Fibroblast of lung (primary cell): ENCODE measurements at places on chromosomes 3 and 15. TPM values are rescaled to one million over a fixed set of nuclear protein-coding genes. Genes with fewer than 3 reads are reported as not detected.

GRCh38 chr3:16375891-16376290 is 110.9 kb downstream of the OXNAD1 start:
- peaks cover 11% of the 10 kb centered on the region for H3K4me1 ChIP-seq
- peaks cover 4% of the 10 kb centered on the region for H3K36me3 ChIP-seq
- no peak overlapping the region for H3K27ac ChIP-seq
- no peaks in the 10 kb centered on the region for H3K27me3 ChIP-seq

DNA sequence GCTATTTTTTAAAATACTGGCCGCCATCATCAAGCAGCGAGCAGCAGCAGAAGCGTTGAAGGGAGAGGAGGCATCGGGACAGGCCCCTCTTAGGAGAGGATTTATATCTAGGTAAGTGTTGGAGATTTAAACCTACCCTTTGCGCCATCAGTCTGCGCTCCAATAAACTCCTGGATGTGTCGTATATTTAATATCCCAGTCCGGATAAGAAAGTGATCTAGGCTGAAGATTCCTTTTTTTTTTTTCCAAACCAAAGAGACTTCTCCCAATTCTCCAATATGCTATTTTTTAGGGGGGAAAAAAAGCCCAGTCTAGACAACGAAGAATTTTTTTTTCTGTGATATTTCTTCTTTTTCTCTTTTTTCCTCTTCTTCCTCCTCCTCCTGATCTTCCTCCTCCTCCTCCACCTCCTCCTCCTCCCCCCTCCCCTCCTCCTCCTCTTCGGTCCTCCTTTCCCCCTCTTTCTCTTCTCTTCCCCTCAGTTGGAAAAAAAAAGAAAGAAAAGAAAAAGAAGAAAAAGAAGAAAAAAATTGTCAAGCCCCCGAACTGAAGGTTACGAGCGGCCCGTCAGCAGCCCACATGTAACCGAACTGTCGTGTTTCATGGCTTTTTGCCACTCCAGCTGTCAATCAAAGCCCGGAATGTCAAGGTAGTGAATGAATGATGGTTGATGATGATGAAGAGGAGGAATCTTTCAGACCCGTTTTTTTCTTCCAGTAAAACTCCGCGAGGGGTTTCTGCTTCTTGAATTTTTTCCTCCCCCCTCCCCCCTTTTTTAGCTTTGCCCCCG is 835 bp downstream of the MEIS2 start:
- H3K27ac ChIP-seq: peak overlapping the region; percentile 91
- H3K4me3 ChIP-seq: peak overlapping the region; percentile 84
- H3K36me3 ChIP-seq: peaks cover 6% of the 10 kb centered on the region
- no peaks in the 10 kb centered on the region for H3K27me3 ChIP-seq
- DNase-seq: peak; percentile 63

GRCh38 chr15:59160880-59161593 is 45.6 kb upstream of the LDHAL6B start:
- no peaks in the 10 kb centered on the region for H3K27me3 ChIP-seq
- H3K4me3 ChIP-seq: no peak overlapping the region
- no peak overlapping the region for H3K27ac ChIP-seq
- no peaks in the 10 kb centered on the region for H3K4me1 ChIP-seq

DGKG gene
- 0.51 and 4.8 TPM in 2 replicates for total RNA-seq

DNA sequence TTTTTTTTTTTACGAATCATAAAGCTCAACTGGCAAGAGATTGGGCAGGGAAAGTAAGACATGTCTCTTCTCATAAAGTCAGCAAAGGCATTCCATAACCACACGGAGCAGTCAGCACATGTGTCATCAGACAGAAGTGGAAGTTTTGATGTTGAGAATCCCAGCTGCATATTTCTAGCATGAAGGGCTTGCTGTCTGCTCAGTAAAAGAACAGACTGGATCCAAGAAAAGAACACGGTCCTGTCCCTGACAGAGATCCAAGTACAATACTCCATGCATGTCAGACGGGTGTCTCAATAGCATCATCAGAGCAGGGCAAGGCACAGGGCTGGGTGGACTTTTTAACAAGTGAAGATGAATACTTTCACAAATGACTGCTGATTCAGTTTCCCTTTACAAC is 38.2 kb downstream of the ABI3BP start:
- H3K4me3 ChIP-seq: peak overlapping the region; percentile 16
- no peaks in the 10 kb centered on the region for H3K27me3 ChIP-seq
- H3K4me1 ChIP-seq: peaks cover 3% of the 10 kb centered on the region
- peak overlapping the region; percentile 48 for H3K27ac ChIP-seq
- H3K36me3 ChIP-seq: no peaks in the 10 kb centered on the region
- peak; percentile 82 for DNase-seq

GRCh38 chr3:16589867-16590624 is 15.2 kb downstream of the DAZL start:
- DNase-seq: no peak
- H3K36me3 ChIP-seq: no peaks in the 10 kb centered on the region
- no peaks in the 10 kb centered on the region for H3K4me1 ChIP-seq
- H3K4me3 ChIP-seq: no peak overlapping the region
- no peaks in the 10 kb centered on the region for H3K27me3 ChIP-seq
- no peak overlapping the region for H3K27ac ChIP-seq

CPN2 gene
- total RNA-seq: not detected in 2 replicates

DNA sequence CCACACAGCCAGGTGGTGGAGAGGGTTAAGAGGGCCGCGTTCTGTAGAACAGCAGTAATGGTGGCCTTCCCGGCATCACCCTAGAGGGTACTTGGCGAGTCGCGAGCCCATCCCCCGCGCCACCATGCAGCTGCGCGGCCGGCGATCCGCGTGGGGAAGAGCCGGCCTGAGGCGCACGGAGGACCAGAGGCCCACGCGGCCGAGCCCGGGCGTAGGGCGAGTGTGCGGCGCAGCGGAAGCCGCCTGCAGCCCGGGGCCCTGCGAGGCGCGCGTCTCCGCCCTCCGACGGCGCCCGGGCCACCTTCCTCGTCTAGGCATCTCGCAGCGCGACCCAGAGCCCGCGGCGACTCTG is 423 bp downstream of the TKT start:
- no peaks in the 10 kb centered on the region for H3K27me3 ChIP-seq
- H3K27ac ChIP-seq: peak overlapping the region; percentile 69
- H3K4me1 ChIP-seq: peaks cover 15% of the 10 kb centered on the region
- no peak for DNase-seq
- peak overlapping the region; percentile 95 for H3K4me3 ChIP-seq

- no peak overlapping the region for H3K27ac ChIP-seq
- peak; percentile 4 for DNase-seq
- H3K36me3 ChIP-seq: no peaks in the 10 kb centered on the region
- no peaks in the 10 kb centered on the region for H3K27me3 ChIP-seq
- no peaks in the 10 kb centered on the region for H3K4me1 ChIP-seq
Observed at GRCh38 chr3:53696401-53697172, 149.6 kb downstream of the CHDH start.

DNA sequence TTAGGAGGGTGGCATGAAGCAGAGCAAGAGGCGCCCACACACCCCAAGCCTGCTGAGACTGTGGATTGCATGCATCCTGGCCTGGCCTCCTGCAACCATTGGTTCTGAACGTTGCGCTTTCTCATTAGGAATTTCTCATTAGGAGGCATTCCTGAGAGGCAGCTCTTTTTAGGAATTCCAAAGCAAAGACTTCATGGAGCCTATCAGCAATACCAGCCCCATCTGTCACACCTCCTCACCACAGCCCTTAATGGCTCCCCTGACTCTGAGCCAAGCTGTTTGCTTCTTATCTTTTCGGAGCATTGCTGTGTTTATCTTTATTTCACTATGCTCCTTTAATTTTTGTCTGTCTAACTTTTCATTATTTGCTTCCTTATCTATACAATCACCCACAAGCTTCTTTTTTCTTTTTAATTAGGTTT is 226.9 kb downstream of the CACNA2D3 start:
- no peaks in the 10 kb centered on the region for H3K4me1 ChIP-seq
- no peak overlapping the region for H3K4me3 ChIP-seq
- H3K27me3 ChIP-seq: no peaks in the 10 kb centered on the region
- no peak for DNase-seq
- no peaks in the 10 kb centered on the region for H3K36me3 ChIP-seq

GRCh38 chr3:62771331-62772072 is 103.7 kb downstream of the CADPS start:
- DNase-seq: no peak
- no peak overlapping the region for H3K27ac ChIP-seq
- no peaks in the 10 kb centered on the region for H3K27me3 ChIP-seq
- H3K4me1 ChIP-seq: no peaks in the 10 kb centered on the region
- H3K36me3 ChIP-seq: no peaks in the 10 kb centered on the region

- H3K4me3 ChIP-seq: no peak overlapping the region
- peaks cover 47% of the 10 kb centered on the region for H3K36me3 ChIP-seq
- H3K4me1 ChIP-seq: peaks cover 3% of the 10 kb centered on the region
- H3K27me3 ChIP-seq: no peaks in the 10 kb centered on the region
- DNase-seq: no peak
Observed at GRCh38 chr3:52403955-52404354, 40.9 kb downstream of the SEMA3G start.

- no peak overlapping the region for H3K27ac ChIP-seq
- no peak overlapping the region for H3K4me3 ChIP-seq
- no peak for DNase-seq
- no peaks in the 10 kb centered on the region for H3K27me3 ChIP-seq
Observed at GRCh38 chr3:17300441-17300840, 415.7 kb downstream of the PLCL2 start.

DNA sequence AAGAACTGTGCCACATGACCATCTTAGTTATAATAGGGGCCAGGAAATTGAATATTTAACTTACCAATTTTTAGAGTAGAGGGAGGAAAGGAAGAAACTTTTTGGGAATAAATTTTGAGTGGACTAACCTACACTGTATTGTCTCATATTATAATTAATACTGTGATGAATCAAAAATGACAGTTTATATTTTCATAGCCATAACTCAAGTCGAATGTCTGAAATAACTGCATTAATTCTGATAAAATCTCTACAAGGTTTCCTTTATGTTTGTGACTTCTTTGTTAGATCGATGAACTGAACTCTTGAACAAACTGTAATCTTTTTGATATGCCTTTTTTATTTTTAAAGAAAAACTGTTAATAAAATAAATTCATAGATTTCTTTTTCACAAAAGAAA is 132.8 kb upstream of the DPH6 start:
- no peaks in the 10 kb centered on the region for H3K27me3 ChIP-seq
- no peak for DNase-seq
- no peaks in the 10 kb centered on the region for H3K36me3 ChIP-seq
- H3K4me3 ChIP-seq: no peak overlapping the region

RNF168 gene
- 13.7 and 19.3 TPM in 2 replicates for total RNA-seq

DPPA2 gene
- total RNA-seq: not detected in 2 replicates

DNA sequence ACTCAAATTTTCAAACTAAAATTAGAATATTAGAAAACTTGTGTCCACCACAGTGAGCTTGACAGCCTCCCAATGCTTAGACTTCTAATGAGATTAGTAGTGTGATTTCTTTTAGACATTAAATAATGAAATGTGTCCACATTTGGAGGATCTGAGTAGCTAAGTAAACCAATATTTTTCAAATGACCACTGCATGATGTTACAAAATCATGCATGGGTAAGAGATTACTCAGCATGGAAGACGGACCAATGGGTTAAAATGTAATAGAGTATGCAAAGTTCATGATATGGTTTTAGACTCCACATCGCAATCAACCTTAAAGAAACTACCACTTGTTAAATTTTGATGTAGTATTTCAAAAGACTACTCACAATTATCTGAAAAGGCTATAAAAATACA is 130.6 kb downstream of the IMPG2 start:
- peaks cover 2% of the 10 kb centered on the region for H3K4me1 ChIP-seq
- DNase-seq: peak; percentile 34
- H3K36me3 ChIP-seq: no peaks in the 10 kb centered on the region
- no peaks in the 10 kb centered on the region for H3K27me3 ChIP-seq
- no peak overlapping the region for H3K27ac ChIP-seq
- H3K4me3 ChIP-seq: no peak overlapping the region

SLC9C1 gene
- total RNA-seq: under 0.01 TPM in 1 of 2 replicates, not detected in the other

GRCh38 chr3:169241991-169242707 is 421.4 kb downstream of the MECOM start:
- DNase-seq: peak; percentile 53
- H3K27ac ChIP-seq: peak overlapping the region; percentile 40
- peak overlapping the region; percentile 70 for H3K4me3 ChIP-seq
- H3K4me1 ChIP-seq: no peaks in the 10 kb centered on the region
- no peaks in the 10 kb centered on the region for H3K36me3 ChIP-seq
- H3K27me3 ChIP-seq: no peaks in the 10 kb centered on the region

HYAL1 gene
- total RNA-seq: 1.3 and 1.8 TPM in 2 replicates

DNA sequence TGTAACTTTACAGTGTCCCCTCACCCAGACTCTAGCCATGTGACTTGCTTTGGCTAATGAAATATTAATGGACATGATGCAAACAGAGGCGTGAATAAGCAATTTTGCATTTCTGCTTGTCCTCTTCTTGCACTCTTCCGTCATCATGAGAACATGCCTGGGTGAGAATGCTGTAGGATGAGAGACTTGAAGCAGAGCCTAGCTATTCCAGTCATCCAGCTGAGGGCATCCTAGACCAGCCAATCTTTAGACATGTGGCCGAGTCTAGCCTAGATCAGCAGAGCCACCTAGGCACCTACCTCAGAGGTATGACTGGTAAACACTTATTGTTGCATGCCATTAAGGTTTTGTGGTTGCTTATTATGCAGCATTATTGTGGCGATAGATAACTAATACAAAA is 450.5 kb upstream of the AZI2 start:
- no peak overlapping the region for H3K4me3 ChIP-seq
- no peak for DNase-seq
- H3K27me3 ChIP-seq: no peaks in the 10 kb centered on the region
- no peaks in the 10 kb centered on the region for H3K4me1 ChIP-seq
- no peak overlapping the region for H3K27ac ChIP-seq

DNA sequence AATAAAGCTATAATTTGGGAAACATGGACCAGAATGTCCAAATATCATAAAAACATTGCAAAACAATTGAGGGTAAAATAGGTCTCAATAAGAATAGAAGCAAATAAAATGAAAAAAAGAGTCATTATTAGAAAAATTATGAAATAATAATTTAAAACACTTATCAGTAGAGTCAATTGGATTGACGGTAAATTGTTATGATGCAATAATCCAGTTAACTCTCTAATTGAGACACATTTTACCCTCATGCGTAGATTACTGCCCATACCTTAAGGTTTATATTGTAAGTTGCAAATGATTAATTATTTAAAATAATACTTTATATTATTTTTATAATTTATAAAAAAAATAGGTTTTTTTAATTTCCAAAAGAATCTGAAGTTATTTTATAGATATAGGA is 73.4 kb upstream of the POU1F1 start:
- H3K27me3 ChIP-seq: no peaks in the 10 kb centered on the region
- no peaks in the 10 kb centered on the region for H3K4me1 ChIP-seq
- H3K36me3 ChIP-seq: no peaks in the 10 kb centered on the region
- H3K27ac ChIP-seq: no peak overlapping the region
- no peak overlapping the region for H3K4me3 ChIP-seq
- no peak for DNase-seq

- H3K36me3 ChIP-seq: no peaks in the 10 kb centered on the region
- DNase-seq: no peak
- no peaks in the 10 kb centered on the region for H3K4me1 ChIP-seq
- H3K27ac ChIP-seq: no peak overlapping the region
Observed at GRCh38 chr3:4496087-4496452, 2.9 kb downstream of the ITPR1 start.

- DNase-seq: peak; percentile 48
- no peak overlapping the region for H3K27ac ChIP-seq
- H3K4me1 ChIP-seq: no peaks in the 10 kb centered on the region
- no peaks in the 10 kb centered on the region for H3K27me3 ChIP-seq
- H3K36me3 ChIP-seq: no peaks in the 10 kb centered on the region
Observed at GRCh38 chr3:23623844-23624243, 181.9 kb upstream of the UBE2E1 start.
